ENCODE measurements at places on chromosomes 2 and 18.

- no peak for DNase-seq
These were observed 84.3 kb upstream of the SESTD1 start for GRCh38 chr2:179348906-179349305.

GRCh38 chr2:108982259-108982679 lies 6.8 kb downstream of the EDAR start:
- no peak for DNase-seq

- DNase-seq = no peak
These were observed 69.0 kb downstream of the RAB3GAP1 start for GRCh38 chr2:135121016-135121657.

GRCh38 chr2:104502901-104503300 lies 351.0 kb upstream of the POU3F3 start:
- no peak for DNase-seq

DNA sequence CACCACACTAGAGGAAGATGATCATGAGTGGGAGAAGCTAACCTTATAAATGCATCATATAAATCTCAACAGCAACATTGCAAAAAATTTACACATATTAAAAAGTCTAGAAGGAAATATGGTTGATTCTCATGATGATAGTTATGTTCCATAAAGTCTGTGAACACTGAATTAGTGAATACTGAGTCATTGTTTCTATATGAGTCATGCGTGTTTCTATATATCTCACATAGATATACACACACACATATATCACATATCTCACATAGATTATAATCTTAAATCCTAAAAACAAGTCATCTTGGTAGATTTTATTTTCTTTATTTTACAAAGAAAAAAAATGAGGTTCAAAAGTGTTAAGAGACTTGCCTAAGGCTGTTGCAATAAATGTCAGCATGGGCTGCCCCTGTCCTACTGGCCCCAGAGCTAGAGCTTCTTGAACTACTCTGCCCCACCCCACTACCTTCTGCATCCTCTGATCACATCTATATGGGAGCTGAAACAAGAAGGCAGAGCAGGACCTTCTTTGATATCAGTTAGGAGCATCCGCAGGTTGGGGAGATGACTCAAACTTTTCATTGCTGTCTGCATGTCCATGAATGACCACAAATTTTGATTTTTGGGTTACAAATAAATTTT lies 81.8 kb upstream of the ADAM23 start:
- no peak for DNase-seq

GRCh38 chr18:36630917-36631316 lies 197.9 kb downstream of the TPGS2 start:
- DNase-seq = no peak

DNA sequence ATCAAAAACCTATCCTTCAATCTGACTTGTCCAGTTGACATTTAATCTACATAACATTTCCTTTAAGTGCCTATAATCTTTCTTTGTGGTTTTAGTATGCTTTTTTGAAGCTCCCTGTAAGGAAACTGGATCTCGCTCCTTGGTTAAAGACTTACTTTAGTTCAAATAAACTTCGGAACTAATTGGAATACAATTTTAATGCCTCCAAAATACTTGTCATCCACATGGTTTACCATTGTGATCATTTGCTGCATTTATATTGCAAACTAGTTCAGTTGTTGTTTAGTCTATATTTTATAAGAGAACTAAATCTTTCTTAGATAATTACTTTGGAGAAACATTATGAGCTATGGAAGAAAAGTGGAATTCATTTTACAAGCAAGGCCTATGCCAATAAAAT lies 496.0 kb downstream of the ERBB4 start:
- DNase-seq = no peak

GRCh38 chr18:73900106-73900835 lies 247.4 kb downstream of the FBXO15 start:
- no peak for DNase-seq

GRCh38 chr2:144944546-144945220 lies 424.8 kb upstream of the ZEB2 start:
- no peak for DNase-seq

DNA sequence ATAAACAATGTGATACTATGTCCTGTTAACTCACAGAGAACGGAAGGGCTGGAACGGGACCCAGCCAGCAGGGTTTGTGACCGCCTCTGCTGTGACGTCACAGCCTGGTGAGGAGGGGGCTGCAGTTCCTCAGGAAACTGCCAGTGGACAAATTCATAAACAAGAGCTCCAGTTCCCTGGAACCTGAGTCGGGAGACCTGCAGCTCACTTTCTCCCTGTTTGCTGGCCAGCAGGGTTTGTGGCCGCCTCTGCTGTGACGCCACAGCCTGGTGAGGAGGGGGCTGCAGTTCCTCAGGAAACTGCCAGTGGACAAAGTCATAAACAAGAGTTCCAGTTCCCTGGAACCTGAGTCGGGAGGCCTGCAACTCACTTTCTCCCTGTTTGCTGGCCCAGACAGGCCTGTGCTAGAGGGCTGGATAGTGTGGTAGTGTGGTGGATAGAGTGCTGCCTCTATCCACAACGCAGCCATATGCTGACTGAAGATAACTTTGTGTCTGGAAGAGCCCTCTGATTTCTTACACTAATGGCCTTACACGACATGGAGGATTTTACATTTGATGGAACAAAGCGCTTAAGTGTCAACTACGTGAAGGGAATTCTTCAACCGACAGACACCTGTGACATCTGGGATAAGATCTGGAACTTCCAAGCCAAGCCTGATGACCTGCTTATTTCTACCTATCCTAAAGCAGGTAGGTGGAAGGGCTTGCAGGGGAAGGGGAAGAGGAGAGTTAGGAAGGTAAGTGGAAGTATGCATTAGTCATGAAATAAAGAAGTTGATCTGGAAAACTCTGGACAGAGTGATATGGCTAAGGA lies at the start of gene SULT1C4:
Gene SULT1C4, plus strand, starts transcription at position 140 of the 816 bp plus-strand sequence. Its CDS starts 384 bp downstream, at position 524.
- DNase-seq = no peak

- DNase-seq = no peak
These were observed 110.9 kb downstream of the STK39 start for GRCh38 chr2:168136392-168136977.

- DNase-seq = no peak
These were observed 20.1 kb downstream of the DSEL start for GRCh38 chr18:67496469-67496868.

- DNase-seq = no peak
These were observed 78.4 kb downstream of the EPAS1 start for GRCh38 chr2:46375566-46376125.

DNA sequence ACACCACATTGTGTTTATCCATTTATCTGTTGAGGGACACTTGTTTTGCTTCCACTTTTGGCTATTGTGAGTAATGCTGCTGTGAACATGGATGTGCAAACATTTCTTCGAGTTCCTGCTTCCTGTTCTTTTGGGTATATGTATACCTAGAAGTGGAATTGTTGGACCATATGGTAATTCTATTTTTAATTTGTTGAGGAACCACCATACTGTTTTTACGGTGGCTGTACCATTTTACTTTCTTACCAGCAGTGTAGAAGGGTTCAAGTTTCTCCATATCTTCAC lies 23.1 kb downstream of the ANXA4 start:
- DNase-seq = no peak

DNA sequence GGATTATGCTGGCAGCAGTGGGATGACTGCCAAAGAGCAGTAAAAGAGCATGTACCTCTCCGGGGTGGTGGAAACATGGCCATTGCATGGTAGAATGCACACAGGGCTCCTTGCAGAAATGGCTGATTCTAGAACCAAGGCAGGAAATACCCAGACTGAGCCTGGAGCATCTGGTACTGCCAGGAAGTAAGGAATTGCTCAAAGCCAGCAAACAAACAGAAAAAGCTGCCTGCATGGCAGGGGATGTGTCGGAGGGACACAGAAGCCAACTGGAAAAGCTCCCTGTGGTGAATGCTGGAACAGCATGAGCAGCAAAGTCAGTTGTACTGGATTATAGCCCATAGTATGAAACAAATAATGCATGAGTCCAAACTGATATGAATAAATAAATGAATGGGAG lies 78.0 kb upstream of the NFATC1 start:
- DNase-seq = no peak

DNA sequence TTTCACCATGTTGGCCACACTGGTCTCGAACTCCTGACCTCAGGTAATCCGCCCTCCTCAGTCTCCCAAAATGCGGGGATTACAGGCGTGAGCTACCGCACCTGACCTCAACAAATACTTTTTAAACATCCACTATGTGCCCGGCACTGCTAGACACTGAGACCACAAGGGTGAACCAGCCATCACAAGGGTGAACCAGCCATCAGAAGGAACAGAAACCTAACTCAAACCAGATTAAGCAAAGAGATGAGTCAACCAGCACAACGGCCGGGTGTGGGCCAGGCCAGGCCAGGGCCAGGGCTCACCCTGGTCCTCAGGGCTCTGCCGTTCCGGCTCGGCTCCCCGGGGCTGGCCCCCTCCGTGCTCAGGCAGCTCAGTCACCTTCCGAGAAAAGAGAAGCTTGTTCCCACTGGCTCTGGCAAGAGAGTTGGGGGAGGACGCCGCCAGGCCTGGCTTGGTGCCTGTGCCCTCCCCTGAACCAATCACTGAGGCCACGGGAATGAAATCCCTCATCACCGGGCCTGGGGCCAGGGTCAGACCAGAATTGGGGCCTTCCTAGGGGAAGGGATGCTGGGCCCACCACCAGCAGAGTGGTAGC lies 4.4 kb downstream of the TEX44 start:
- no peak for DNase-seq

DNA sequence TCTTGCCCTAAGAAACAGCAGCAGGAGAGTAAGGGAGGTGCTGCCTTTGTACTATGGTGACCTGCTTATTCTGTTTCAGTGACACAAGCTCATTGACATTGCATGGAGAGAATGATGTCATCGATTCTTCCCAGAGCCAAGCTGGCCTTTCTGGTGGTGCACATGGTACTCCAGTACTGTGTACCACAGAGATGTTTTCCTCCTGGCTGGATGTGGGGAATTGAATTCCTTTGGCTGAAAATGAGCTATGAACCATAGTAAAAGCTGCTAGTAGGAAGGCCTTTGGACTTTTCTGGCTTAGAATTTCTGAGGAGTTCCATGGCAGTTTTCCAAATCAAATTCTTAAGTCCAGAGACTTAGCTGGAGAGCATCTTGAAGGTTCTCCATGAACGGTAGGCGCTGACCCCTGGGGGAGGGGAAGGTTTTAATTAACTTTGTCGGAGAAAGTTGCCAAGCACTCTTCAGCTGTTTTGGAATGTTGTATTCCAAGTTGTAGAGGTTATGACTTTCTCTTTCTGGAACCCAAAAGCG lies 17.1 kb upstream of the B3GNT2 start:
- no peak for DNase-seq

DNA sequence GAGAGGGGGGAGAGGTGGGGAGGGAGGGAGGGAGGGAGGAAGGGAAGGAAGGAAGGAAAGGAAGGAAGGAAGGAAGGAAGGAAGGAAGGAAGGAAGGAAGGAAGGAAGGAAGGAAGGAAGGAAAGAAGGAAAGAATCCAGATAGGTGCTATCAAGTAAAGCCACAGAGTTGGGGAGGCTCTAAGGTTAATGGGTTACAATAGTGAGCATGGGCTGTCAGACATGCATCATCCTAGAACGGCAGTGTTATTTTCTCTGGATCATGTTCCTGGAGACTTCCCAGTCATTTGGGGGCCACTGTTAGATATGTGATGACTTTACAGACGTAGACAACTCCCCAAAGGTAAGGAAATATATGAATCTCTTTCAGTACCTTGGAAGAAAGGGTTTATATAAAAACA lies 31.1 kb downstream of the CDK15 start:
- no peak for DNase-seq

- no peak for DNase-seq
These were observed 9.2 kb upstream of the LRPPRC start for GRCh38 chr2:44004735-44005602.

DNA sequence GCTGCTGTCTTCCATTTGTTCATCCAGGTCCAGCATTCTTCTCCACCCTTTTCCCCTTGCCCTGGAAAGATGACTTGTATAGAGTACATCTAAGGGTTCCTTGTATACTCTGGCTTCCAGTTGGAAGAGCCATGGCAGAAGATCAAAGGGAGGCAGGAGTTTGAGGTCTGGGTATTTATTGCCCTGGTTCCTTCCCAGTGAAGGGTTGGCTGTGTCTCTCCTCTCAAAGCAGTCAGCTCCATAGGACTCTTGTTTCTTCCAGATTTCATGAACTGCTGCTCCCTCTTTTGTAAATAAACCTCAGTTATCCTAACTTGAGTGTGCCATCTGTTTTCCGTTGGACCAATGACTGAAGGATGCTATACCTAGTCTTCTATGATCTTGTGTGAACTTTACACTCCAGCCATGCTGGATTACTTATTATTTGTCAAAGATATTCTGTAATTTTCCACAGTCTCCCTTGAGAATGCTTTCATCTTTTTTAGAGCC lies 6.4 kb downstream of the BBS5 start:
- DNase-seq = no peak

- no peak for DNase-seq
These were observed 539.4 kb downstream of the RIT2 start for GRCh38 chr18:42576124-42576523.

DNA sequence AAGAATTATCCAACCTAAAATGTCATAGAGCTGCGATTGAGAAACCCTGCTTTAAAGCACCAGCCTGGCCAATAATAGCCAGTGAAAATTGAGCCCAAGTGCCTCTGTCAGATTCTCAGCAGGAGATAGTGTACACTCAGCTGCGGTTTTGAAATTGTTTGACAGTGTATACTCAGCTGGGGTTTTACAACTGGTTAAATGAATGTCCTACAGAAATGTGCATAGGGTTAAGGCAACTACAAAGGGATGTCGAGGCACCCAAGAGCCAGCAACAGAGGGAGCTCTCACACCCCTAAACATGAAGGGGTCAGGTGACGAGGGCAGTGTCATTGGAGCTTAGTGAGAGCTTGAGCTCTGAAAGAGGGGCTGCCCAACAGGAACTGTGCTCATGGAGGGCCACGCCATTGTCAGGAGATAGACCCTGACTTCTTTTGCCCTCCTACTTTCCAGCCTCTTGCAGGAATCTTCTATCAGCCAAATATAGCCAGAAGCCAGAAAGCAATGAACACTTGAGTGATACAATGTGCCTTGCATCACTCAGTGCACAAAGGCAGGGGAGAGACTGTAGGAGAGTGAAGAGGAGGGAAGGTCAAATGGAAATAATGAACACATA lies 15.1 kb downstream of the ACTG2 start:
- DNase-seq = peak; percentile 11

- DNase-seq = no peak
These were observed 38.4 kb upstream of the GMCL1 start for GRCh38 chr2:69791045-69791444.

- DNase-seq = no peak
These were observed 93.6 kb downstream of the RAPGEF4 start for GRCh38 chr2:172829229-172829628.

- DNase-seq = no peak
These were observed 16.0 kb upstream of the ASXL2 start for GRCh38 chr2:25894135-25894830.

DNA sequence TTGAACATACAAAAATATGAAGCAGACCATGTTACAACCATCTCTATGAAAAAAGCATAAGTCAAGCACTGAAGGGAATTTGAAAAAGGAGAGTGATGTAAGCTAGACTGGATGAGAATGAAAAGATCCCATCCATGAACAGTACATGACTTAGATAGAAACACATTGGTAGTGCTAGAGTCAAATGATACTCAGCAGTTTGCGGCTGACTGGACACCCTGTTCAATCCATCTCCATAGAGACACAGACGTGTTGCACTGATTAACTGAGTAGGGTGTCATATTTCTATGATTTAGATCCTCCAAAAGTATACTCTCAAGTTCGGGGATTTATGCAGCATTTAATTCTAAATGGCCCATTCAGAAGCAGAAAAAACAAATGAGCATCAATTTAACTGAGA lies 674.3 kb upstream of the NRXN1 start:
- no peak for DNase-seq
